Trophoblast cell (in vitro differentiated cells and primary cell): ENCODE measurements at places on chromosomes 6 and 20.

DNA sequence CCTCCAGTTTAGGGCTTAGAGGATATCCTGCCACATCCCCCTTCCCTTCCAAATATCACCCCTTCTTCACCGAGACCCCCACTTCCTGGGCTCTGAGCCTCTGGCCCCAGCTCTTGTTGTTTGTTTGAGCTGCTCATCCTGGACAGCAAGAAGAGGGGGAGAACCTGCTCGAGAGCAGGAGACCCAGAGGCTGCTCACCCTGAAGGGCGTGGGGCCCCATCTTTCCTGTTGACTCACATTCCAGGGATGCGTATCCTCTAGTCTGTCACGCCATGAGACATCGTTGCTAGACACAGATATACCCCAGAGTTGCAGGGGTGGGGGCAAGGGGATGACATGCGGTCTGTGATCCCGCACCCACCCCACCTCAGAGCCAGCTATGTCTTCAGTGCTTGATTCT is 5.7 kb upstream of the TNXB start:
- DNase-seq, result no peak

DNA sequence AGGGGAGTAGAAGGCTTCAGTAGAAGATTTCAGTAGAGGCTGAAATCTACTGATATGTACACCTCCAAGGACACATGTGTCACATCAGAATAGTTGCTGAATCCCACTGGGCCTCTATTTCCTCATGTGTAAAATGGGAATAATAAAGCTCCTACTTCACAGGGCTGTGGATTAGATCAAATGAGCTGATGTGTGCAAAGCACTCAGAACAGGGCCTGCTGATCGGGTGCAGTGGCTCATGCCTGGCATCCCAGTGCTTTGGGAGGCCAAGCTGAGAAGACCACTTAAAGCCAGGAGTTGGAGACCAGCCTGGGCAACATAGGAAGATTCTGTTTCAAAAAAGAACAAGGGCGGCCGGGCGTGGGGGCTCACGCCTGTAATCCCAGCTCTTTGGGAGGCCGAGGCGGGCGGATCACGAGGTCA is 8.1 kb upstream of the AP5S1 start:
- DNase-seq, result no peak

DNA sequence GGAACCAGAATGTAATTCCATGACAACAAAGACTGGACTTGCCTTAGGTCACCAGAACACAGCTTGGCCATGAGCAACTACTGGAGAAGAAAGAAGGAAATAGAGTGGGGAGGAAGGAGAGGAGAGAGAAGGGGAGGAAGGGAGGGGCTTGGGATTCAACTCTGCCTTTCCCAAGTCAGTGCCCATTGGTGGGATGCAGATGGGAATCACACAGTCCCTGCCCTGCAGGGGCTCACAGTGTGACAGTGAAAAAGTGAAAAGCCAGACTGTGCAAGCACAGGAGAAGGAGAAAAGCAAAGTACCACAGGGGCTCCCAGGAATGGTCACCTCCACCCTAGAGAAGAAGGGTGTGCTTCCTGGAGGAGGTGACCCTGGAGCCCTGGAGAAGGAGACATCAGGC is 14.0 kb downstream of the RIMS4 start:
- DNase-seq, result no peak

DNA sequence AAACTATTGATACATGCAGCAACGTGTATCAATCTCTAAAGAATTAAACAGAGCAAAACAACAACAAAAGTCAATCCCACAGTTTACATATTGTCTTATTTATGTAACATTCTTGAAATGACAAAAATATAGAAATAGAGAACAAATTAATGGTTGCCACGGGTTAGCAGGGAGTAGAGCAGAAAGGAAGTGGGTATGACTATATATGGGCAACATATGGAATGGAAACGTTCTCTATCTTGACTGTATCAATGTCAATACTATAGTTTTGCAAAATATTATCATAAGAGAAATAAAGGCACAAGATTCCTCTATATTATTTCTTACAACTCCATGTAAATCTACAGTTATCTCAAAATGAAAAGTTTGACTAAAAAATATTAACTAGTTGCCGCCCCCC is 12.8 kb downstream of the AK9 start:
- no peak for DNase-seq

DNA sequence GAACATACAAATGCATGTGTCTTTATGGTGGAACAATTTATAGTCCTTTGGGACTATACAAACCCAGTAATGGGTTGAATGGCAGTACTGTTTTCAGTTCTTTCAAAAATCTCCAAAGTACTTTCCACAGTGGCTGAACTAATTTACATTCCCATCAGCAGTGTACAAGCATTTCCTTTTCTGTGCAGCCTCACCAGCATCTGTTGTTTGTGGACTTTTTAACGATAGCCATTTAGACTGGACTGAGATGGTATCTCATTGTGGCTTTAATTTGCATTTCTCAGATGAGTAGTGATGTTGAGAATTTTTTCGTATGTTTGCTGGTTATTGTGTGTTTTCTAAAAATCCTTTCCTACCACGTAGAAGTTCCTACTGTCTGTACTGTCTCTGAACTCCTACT is 327.2 kb upstream of the ZFP64 start:
- no peak for DNase-seq

GRCh38 chr6:169019727-169020491 is 233.7 kb downstream of the THBS2 start:
- no peak for DNase-seq

DNA sequence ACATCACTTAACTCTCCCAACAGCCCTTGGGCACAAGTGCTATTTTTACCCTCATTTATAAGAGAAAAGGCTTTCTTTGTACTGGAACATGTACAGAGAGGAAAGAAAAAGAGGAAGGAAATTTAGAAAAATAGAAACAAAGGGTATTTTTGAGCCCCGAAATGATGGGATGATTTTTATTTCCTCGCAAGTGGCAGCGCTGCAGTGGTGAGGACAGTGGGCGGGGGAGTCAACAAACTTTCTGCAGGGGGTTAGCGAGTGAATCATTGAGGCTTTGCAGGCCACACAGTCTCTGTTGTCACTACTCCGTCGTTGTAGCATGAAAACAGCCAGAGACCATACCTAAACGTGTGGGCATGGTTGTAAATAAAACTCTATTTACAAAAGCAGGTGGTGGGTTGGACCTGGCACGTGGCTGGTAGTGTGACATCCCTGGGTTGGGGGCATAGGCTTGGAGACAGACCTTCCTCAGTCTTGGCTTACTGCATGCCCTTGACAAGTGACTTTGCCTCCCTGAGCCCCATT is 25.5 kb upstream of the OCSTAMP start:
- no peak for DNase-seq

GRCh38 chr20:2104236-2104635 is 2.6 kb downstream of the STK35 start:
- DNase-seq, result no peak

DNA sequence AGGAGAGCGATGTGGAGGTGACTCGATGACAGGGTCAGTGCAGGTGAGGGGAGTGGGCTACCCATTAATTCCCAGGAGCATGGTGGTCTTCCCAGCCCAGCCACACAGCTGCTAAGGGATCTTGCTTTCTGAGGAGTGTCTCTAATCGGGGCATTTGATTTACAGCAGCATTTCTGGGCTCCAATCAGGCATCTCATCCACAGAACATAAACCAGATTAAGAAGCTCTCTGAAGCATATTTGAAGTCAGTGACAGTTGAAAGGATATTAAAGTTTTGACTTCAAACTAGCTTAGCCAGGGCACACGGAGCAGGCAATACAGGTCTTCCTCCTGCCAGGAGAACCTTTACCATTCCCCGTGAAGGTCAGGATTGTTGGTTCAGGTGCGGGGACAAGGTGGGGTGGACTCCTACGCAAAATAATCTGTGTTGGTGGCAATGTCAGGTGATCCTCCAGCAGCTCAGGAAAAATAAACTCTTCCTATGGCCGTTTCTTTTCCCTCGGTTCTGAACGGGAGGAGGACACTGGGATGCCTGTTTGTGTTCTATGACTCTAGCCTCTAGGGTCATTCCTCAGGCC is 39.9 kb upstream of the ZNF831 start:
- DNase-seq, result no peak

DNA sequence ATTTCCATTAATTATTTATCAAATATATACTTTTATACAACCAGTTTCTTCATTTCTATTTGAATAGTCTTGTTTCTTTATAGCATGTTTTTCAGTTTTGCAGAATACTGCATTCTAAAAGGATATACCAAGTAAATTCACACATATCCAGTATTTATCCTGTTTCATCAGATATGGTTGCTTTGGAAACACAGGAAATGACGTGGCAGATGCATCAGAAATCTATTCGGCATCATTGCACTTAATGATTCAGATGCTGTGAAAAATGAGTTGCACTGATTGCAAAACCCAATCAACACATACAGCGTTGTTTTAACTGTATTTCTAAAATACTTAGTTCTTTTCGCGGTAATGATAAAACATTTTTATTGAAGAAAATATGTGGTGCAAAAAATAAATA is 594.9 kb downstream of the CDH26 start:
- no peak for DNase-seq

DNA sequence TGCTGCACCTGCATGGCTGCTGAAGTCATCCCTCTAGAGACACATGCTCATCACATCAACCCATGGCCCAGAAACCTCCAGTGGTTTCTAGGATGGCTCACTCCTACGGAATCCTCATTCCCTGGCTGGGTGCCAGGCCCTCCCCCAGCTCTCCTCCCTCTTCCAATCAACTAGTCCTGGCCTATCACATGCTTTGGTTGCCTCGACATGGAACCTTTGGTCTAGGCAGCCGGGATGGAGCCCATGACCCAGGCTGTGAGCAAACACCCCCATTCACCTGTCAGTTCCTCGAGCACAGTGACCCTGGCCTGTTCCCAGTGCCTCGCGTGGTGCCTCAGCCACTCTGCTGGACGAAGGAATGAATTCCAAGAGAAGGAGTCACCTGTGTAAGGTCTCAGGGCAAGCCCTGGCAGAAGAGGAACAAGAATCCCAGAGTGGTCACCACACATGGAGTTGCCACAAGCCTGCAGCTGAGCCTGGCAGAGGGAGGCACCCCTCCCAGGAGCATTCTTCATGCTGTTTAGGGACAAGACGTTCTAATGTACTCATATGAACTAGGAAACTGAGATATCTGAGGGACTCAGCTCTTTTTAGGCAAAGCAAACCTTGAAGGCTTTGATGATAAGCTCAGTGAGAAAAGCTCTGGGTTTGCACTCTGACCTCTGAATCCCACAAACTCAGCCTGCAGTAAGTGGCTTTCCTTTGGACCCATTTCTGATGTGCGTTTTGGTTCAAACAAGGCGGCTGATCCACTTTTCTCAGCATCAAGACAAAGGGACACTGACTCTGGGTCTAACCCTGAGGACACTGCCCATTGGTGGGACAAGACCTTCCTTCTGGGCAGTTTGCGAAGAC is 40.2 kb downstream of the PPP1R3G start:
- DNase-seq, result peak; percentile 89

DNA sequence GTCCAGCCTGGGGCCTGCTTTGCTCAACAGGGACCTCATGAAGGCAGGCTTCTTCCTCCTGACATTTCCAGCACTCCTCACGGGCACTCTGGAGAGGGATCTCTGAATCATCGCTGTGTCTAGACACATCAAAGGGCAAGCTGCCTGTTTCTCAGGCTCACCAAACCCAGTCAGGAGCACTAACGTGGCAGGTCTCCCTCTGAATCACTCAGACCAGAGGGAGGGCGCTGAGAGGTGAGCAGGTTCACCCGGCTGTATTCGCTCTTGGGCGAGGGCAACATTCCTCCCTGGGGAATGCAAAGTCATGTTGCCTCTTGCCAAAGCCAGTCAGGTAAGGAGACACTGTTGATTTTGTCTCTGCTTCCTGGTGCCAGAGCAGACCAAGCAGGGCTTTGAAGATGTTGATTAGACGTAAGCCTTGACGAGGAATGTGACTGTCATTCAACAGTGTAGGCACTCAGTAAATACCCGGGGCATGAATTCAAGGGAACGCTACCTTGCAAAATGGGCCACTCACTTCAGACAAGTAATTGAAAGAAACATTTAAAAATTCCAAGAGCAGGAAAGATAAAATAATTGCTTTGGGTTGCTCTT is 50.1 kb downstream of the CYP24A1 start:
- peak; percentile 99 for DNase-seq

DNA sequence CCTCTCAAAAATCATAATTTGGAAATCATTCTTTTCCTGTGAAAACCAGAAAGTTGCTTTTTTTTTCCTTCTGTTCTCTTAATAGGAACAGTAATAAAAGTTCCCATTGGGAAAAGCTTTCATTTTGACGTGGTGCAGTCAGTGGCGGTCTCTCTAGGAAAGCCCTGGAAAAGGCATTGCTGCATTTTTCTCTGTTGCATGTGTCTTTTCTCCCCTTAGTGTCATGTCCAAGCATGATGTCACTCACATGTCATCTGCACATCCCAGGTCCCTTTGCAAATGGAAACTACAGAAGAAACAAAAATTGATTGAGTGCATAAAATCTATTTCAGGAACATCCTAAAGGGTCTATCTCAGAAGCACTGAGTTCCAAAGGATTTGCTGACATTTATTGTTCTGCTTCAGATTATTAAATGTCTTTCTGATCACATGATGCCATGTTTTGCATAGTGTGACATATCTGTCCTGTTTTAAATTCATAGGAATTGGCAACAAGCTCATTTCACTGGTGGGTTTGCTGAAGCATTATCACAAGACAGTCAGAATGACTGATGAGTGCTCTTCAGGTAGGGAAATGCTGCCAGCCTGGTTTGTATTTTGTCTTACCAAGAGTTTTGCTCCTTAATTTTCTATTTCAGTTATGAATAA is 208.7 kb downstream of the SOX4 start:
- no peak for DNase-seq

DNA sequence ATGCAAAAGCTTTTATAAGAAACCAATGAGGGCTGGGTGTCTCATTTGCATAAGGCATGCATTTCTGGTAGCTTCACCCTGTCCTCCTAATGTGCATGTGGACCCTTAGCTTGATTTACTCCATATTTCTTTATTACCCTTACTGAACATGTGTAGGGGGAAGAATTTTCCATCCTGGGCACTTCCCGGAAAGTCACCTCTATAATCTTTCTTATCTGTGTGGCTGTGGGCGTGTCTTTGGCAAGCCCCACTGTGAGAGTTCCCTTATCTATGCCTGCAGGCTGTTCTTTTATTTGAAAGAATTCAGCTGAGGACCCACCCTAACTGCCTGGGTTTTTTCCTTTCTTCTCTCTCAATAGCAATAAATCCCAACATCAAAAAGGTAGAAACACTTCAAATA is 627.8 kb downstream of the DOK5 start:
- DNase-seq, result no peak

DNA sequence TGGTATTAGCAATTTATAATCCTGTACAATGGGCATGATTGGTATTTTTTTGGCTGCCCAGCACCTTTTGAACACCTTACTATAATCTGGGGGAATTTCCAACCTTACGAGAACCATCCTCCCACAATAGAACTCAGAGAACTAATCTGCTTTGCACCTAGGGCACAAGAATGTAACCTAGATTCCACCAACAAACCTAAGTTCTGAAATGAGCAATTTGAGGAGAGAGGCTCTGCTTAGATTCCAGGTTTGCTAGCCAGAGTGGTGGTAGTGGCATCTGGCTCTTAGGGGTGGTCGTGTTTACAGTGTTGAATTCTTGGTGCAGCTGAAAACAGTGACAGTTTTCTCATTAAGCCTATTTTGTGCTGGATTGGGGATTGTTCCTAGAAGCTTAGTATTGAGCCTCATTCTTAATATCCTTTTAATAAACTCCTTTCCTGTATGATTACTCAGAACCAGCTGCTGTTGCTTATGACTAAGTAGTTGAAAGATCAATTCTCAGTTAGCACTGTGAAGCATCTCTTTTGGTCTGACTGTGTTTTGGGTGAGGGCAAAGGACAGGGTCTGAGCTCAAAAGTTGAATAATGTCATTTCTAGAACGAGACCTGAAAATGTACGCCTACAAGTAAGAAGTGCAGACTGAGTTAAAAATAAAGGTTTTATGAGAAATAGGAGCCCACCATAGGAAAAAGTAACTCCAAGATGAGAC is 385.6 kb downstream of the CDKAL1 start:
- DNase-seq, result no peak

GRCh38 chr6:74557236-74557635 is 648.6 kb downstream of the COL12A1 start:
- DNase-seq, result no peak
